ENCODE measurements at places on chromosomes 12 and 14.

DNA sequence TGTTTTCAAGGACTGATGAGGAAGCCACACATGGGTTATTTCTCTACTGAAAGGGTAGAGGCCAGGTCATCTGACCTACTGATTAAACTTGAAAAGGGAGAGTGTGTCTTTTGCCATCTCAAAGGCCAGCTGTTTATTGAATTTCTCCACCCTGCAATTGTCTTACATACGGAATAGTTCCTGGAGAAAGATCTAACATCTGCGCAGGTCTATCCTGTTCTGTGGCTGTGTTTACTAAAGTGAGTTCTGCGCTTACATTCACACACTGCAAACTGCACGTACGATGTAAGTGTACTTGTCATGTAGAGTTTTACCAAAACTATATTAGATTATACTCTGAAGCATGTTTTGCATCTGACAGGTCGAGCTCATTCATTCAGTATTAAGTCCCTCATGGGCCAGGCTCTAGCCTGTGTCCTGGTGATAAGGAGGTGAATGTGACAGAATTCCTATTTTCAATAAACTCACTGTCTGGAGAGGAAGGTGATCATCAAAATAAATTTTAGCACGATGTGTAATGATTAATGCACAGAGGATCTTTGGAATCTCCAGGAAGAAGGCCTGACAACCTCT is 96.6 kb downstream of the PRKCH start:
- no peak for DNase-seq

DNA sequence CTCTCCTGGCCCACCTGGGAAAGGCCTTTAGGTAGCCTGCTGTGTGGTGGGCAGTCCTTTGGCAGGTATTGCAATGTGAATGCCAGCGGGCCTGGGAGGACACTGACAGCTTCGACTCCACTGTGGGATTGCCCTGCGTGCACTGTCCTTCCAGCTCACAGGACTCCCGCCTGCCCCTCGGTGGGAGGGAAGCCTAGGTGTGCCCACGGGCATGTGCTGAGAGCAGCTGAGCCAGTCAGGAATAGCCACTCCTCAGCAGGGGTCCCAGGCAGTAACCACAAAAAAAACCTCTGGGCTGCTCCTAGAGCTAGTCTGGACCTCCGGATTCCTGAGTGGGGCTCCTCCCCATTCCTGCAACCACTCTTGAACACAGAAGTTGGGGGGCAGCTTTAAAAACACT is 278.2 kb downstream of the FOXN3 start:
- DNase-seq: no peak

DNA sequence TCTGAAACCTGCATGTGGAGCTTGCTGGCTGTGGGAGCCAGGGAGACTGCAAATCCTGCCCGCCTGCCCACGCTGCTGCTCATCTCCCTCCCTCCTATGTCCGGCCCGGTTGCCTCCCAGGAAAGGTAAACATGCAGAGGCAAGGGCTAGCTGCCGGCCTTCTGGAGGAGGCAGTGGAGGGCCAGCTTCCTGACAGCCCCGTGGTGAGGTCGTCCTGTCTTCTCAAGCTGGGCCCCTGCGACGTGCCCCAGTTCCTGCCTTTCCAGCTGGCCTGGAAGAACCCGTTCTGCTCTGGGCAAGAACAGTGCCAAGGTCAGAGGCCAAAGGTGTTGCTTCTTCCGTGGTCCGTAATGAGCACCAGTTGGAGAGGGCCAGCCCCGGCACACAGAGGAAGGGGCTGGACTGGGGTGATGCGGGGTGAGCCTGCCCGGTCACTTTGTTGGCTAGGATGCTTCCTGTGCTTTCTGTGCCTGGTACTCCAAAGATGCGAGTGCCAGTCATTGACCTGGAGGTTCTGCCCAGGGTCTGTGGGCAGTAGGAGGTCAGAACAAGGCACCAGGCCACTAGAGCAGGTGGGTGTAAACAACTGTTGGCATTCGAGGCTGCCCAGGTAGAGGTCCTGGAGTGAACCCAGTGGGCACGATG is 25.3 kb downstream of the TPCN1 start:
- DNase-seq: no peak

GRCh38 chr12:109720152-109720856 is 6.7 kb downstream of the FAM222A start:
- DNase-seq: no peak

- no peak for DNase-seq
Observed at GRCh38 chr12:50579757-50580267, 75.0 kb downstream of the DIP2B start.

DNA sequence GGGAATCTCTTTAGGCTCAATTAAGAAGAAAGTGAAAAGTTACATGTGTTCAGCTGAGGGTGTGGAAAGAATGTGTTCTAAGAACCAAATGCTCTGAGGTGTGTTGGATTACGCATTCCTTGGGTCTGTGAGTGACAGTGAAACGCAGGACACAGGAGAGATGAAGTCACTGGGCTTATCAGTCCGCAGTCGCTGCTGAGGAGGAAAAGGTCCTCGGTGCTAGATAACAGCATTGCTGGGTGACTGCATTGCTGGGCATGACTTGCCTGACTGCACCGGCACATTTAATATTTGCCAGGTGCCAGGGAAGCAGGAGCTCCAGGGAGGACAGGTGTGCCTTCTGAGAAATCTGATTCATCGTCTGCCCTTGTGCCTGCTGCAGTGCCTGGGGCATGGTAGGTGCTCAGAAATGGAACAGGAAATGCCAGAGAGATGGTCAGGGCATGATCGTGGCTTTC is 64.4 kb upstream of the FZD10 start:
- no peak for DNase-seq

DNA sequence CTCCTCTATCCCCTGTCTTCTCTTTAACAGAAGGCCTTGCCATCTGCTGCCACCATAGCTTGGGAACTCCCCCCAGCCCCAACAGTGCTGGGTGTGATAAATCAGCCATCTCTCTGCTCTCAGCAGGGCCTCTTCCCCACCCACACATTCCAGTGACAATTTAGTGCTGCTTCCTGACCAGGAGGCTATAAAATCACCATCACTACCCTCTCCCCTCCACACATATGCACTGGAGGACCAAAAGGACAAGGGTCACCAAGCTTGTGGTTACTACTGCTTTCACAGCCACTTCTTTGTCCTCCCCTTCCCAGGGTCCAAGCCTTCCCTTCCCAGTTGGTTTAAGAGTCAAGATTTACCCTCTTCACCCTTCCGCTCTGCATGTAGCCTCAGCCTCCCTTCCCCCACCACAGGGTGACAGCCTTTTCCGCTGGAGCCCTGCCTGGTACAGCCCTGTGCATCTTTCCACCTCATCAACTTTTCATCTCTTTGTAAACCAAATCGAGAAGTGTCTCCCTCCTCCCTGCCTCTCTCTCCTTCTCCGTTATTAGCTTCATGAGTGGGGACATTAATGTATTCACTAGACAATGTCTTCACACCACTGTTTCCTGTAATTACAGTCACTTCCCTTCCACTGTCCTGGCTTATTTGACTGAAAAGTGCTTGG is 9.4 kb downstream of the PSMB5 start:
- DNase-seq: no peak

GRCh38 chr12:116432314-116432750 is 126.8 kb upstream of the MAP1LC3B2 start:
- no peak for DNase-seq

- DNase-seq: no peak
Observed at GRCh38 chr12:115895247-115895646, 382.2 kb downstream of the MED13L start.

GRCh38 chr12:30962047-30962446 is 35.5 kb downstream of the TSPAN11 start:
- no peak for DNase-seq

GRCh38 chr12:4766445-4766844 is 46.2 kb downstream of the GALNT8 start:
- DNase-seq: no peak

- DNase-seq: no peak
Observed at GRCh38 chr12:88305254-88305890, 163.3 kb downstream of the TMTC3 start.

DNA sequence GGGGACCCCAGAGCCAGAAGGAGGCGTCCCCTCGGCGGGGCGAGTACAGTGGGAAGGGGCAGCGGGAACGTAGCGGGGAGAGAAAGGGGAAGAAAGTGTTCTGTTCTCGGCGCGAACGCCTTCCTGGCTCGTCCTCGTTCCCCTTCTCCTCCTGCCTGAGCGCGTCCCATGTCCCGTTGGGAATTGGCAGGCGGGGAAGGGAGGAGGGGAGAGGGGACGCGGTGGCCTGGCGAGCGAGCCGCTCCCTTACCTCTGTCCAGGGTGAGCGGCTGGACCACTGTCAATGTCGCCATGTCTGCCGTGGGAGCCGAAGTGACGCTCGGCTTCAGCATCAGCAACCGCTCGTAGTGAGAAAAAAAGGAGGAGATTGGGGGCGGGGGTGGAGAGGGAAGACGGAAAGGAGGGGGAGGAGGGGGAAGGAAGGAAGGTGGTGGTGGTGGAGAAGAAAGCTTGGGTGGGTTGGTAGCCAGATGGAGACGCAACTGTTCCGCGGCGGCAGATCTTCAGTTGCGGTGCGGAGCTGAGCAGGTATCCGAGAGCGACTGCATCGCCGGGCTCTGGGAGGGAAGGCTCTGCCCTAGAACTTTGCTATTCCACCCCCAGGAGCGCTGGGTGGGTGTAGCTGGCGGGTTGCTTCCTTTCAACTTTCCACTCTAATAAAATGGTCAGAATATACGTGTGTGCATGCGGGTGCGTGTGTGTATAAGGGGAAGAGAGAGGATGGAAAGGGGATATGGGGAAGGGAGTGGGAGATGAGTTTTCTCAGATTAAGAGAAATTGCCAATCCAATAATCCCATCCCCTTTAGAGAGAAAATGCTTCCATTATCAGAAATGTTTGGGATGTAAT is at the start of gene LIN7A:
Gene LIN7A (minus strand): TSS at position 544 of the 848 bp plus-strand sequence. CDS start 212 bp downstream, at position 332.
- DNase-seq: no peak

DNA sequence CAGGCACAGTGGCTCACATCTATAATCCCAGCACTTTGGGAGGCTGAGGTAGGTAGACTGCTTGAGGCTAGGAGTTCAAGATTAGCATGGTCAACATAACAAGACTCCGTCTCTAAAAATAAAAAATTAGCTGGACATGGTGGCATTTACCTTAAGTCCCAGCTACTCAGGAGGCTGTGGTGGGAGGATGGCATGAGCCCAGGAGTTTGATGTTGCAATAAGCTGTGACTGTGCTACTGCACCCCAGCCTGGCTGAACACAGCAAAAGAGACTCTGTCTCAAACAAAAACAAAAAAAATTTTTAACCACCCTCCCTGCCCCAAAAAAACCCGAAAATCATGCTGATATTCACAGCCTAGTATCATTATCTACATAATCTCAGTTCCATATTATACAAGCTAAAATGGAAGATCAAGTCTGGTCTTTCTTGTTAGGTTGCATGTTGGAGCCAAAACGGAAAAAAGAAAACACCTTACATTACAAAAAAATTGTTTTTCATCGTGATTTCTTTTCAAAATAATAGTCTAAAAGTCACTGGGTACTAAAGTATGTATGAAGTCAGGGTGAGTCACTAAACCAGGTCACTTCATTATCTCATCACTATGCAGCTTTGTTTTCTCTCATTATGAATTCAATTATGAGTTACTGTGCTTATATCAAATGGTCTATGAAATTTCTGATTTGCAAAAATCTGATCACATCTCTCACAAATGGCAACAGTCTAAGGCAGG is 13.8 kb downstream of the GXYLT1 start:
- no peak for DNase-seq

GRCh38 chr14:53510281-53510912 is 357.3 kb upstream of the DDHD1 start:
- no peak for DNase-seq

GRCh38 chr14:27318774-27319420 is 721.1 kb upstream of the NOVA1 start:
- no peak for DNase-seq

DNA sequence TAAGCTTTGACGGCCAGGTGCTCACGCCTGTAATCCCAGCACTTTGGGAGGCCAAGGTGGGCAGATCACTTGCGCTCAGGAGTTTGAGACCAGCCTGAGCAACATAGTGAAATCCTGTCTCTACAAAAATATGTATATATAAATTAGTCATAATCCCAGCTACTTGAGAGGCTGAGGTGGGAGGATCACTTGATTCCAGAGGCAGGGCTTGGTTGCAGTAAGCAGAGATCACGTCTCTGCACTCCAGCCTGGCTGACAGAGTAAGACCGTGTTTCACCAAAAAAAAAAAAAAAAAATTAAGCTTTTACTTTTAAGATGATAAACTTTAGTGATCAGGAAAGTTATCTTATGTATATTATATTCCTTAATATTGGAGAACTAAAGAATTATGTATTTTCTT is 18.0 kb upstream of the SNAPC1 start:
- no peak for DNase-seq

DNA sequence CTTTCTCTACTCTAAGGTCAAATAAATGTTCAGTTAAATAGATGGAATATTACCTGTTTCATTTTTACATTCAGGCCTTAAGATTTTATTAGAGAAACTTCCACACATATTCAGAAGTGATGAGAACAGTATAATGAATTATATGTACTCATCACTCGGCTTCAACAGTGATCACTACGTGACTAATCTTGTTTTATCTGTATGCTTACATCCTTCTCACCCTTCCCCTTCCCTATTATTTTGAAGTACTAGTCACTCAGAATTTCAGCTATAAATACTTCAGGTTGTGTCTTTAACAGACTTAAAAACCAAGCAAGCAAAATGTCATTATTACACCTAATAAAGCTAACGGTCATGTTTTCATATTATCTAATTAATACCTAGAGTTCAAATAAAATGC is 34.9 kb downstream of the ETV6 start:
- no peak for DNase-seq

DNA sequence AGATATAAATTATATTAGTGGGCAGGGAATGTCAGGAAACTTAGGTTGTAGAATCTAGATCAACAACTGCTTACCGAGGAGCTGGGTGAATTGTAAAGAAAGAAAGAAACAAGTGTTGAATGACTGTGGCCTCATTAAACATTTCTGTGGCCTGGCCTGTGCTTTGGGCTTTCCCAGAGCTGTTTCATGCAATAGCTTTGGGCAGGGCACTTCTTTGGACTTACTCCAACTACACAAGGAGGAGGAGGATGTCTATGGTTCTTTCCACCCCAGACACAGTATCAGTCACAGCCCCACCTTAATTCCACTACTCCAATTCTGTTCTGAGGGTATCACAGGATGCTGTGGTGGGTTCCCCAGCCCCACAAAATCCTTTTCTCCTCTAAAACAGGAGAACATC is 38.0 kb downstream of the DPF3 start:
- no peak for DNase-seq

DNA sequence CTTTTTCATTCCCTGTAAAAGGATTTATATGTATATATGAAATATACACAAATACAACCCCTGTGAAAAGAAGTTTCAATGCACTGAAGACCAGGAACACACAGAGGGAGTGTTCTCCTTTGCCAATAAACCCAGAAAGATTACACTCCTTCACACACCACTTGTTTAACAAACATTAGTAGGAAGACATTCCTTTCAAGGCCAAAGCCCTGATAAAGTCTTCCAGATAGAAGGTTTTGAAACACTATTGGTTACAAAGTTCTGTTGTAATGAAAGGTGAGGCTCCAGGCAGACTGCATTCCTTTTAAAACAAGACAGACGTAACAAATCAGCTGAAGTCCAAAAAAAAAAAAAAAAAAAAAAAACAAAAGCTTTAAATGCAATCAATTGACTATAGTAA is 81.0 kb downstream of the PTPN21 start:
- DNase-seq: no peak

Data from stimulated activated CD4-positive, alpha-beta T cell treated with anti-CD3 and anti-CD28 coated beads, TNF-alpha, amount 100 ng/mL, for 48 hours (primary cell).